SJSA1 (cell line): ENCODE measurements at places on chromosomes 13 and 19.
A peak's percentile ranks its signal among the peaks of the same experiment; 100 is the strongest.

- no peak for DNase-seq
Observed at GRCh38 chr13:46388846-46389245, 1.8 kb upstream of the RUBCNL start.

GRCh38 chr13:98977568-98978265, at the start of gene DOCK9:
DOCK9 (minus strand) TSS chr13:98978064; CDS start chr13:98977909, 155 bp downstream.
- DNase-seq = peak; percentile 95

GRCh38 chr13:31499274-31499673, 240.1 kb upstream of the RXFP2 start:
- no peak for DNase-seq

- no peak for DNase-seq
Observed at GRCh38 chr19:36604656-36605100, 435 bp upstream of the ZNF382 start.

GRCh38 chr13:39306639-39307589, 268.7 kb downstream of the NHLRC3 start:
- no peak for DNase-seq

DNA sequence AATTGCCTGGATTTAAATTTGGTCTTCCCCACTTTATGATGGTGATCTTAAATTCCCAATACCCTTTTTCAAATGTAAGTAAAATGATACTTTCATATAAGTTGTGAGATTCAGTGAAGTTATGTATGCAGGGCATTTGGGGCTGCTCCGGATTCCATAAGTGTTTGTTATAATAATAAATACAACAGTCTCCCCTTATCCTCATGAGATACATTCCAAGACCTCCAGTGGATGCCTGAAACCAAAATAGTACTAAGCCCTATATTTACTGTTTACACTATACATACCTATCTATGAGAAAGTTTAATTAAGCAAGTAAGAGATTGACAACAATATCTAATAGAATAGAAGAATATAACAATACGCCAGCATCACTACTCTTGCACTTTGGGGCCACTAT, 2237.8 kb downstream of the PCDH9 start:
- DNase-seq = no peak

DNA sequence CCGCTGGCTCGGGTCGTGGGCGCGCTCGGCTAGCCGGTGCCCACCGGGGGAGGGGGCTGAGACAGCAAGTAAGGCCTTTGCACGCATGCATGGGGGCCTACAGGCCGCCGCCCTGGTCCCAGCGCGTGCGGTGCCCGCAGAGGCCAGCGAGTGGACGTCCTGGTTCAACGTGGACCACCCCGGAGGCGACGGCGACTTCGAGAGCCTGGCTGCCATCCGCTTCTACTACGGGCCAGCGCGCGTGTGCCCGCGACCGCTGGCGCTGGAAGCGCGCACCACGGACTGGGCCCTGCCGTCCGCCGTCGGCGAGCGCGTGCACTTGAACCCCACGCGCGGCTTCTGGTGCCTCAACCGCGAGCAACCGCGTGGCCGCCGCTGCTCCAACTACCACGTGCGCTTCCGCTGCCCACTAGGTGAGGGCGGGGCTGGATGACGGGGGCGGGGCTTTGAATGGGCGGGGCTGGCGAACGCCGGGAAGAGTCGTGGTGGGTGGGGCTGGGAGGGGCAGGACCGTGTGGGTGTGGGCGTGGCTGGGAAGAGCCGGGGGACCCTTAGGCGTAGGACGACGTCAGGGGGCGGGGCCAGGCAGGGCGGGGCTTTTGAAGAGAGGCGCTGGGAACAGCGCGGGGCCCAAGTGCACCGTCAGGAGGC, 2.1 kb downstream of the CILP2 start:
- no peak for DNase-seq

GRCh38 chr13:75769141-75769905, 133.2 kb downstream of the LMO7 start:
- no peak for DNase-seq

DNA sequence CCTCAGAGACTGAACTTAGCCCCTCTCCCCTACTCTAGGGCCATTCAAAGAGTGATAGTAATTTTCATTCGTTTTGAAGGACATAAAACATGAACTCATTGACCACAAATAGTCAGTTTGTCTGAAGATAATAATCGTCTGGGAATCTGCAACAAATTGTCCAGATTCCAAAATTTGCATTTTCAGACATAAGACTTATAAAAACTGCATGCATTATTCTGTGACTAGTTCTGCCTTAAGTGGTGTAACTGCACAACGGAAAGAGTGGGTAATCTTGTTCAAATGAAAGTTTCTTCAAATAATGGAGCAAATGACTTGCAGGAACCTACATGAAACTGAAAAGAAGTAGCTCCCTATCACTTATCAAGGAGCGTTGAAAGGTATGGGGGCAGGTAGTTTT, 8.4 kb downstream of the CSNK1A1L start:
- no peak for DNase-seq

DNA sequence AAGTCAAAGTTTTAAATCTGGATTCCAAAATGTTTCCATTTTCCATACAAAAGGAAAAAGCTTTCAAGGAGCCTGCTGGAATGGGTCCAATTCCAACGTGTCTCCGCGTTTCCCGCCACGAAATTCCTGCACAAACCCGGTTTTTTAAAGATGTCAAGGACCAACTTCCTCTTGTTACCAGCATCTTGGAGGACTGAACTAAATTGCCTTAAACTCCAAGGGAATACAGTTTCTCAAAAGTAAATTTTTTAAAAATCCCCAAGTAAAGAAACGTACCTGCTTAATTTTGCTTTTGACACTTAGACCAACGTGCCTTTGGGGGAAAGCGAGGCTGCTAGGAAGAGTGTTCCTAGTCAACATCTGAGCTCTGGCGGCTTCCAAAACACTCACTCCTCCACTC, 12.3 kb upstream of the SOX1 start:
- no peak for DNase-seq

- DNase-seq = no peak
Observed at GRCh38 chr13:75411924-75412537, 69.9 kb downstream of the TBC1D4 start.

GRCh38 chr13:51518827-51519226, 65.4 kb upstream of the WDFY2 start:
- DNase-seq = no peak

DNA sequence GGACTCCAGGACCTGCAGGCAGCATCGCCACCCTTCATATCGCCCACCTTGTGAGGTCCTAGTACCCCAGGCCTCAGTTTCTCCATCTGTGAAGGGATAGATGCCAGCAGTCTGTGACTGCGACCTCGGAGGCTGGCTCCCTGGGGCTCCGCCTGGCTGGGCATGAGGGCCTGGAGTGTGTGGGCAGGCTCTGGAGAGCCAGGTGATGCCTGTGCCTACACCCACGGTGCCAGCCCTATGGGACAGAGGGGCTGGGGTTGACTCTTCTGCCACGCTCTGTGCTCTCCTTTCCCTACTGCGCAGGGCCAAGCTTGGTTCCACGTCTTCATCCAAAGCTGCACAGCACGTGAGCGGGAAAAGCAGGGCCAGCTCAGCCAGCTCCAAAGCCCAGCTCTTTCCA, 26.0 kb upstream of the NFIC start:
- DNase-seq = no peak

- no peak for DNase-seq
Observed at GRCh38 chr13:46667687-46668281, 114.8 kb downstream of the LRCH1 start.

DNA sequence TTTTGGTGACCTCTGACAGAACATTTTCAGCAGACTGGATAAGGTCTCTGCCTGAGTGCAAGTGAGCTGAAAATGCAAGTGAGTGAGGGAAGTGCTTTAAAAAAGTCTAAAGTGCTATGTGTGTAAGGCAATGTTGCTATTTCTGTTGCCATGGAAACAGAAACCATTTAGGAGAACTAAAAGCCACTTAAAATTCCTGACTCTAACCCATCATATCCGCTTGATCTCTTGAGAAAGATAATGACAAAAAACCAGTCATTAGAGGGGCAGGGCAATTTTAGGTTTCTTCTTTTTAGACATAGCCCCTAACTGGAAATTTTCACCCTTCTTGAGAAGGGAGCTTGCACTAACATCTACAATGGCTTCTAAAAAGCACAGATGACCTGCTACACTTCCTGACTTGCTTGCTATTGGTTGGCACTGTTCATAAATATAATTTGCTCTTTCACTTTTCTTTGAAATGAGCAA, at the start of gene CYSLTR2:
TSS of gene CYSLTR2 (plus strand) at position 458 of the 468 bp plus-strand sequence. CDS start 52,889 bp downstream, outside the sequence.
- no peak for DNase-seq

- no peak for DNase-seq
Observed at GRCh38 chr13:59408738-59409137, 755.0 kb downstream of the DIAPH3 start.

- no peak for DNase-seq
Observed at GRCh38 chr19:29212356-29212647, 649 bp downstream of the UQCRFS1 start.

DNA sequence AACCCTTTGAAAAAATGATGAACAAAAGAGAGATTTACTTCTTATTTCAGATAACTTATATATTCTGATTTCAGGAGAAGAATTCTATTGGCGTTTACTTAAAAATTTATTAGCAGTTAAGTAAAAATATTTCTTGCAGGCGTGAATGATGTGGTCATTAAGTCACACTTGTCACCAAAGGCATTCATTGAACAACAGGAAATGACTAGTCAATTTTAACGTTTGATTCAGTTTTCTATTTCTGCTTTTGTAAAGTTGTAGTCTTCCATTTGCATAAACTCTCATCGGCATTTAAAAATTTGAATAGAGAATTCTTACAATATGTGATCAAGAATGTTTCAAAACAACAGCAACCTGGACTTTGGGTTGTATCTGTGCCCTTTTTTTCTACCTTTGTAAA, 83.4 kb downstream of the GPR12 start:
- DNase-seq = no peak

DNA sequence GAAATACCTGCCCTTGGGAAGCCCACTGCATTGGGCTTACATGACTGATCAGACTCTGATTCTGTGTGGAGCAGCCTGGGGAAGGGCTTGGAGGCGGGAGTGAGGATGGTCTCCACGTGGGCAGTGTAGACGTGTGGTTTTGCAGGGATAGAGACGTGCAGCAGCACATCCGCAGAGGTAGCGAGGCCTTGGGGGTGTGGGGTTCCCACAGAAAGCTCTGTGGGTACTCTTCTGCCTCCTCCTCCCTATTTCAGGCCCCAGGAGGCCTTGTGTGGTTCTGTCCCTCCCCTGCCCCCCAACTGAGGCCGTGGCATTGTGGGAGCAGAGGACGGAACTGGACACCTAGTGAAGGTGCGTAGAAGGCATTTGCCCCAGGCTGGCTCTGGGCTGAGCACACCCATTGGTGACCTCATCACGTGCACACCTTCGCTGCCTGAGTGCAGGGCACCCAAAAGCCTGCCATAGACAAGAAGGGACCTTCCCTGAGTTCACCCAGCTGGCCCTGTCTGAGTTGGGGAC, 28.9 kb downstream of the PPP1R37 start:
- no peak for DNase-seq
